Amniotic epithelial cell (primary cell): ENCODE measurements at places on chromosomes 5 and 9.

DNA sequence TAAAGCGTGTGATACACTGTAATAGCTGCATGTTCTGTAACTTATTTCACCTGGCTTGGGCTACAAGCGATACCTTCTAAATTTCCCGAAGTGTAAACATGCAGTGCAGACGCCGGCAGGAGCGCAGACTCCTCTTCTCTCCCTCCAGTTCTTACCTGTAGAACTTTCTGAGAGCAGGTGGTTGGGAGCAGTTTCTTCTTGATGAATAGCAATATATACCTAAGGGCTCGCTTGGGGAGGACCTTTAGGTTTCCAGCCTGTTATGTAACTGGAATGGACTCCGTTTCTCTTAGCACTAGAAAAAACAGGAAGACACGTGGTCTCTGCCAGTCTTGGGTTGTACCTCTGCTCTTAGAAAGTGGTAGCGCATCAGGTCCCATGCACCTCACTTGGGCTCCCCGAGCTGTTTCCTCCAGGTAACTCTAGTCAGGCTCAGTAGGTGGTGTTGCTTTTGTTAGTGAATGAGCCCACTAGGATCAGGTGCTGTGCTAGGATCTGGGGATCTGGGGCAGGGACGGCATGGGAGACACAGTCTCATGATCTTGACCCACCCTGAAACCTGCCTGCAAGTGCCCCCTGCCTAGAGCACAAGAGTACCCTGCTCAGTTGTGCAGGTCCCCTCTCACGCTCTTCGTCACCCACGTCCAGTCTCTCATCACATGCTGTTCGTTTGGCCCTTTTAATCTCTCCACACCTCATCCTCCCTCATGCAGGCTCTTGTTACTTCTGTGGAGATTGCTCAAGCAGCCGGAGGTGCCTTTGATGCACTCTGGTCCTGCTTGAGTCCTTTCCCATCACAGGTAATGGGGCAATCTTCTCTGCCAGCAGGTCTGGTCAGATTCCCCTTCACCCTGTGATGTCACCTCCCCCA, 2.8 kb downstream of the TENT4A start:
- DNase-seq: no peak

DNA sequence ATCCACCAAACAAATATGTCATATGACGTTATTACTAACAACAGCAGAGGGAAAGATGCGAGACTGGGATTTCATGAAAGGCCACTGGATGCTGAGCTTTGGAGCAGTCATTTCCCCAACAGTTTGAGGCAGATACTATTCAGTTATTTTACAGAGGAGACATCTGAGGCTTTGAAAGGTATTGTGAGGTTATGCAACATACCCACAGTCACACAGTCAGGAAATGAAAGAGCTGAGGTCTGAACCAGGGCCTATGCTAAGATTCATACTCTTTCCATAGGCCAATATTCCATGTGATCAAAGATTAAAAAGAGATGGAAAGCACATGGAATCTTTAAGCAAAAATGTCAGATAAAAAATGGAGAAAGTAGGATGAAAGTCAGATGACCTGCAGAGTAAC, 63.0 kb downstream of the LPAR1 start:
- peak; percentile 37 for DNase-seq

- DNase-seq: no peak
Observed at GRCh38 chr5:144405991-144406390, 235.3 kb downstream of the KCTD16 start.

DNA sequence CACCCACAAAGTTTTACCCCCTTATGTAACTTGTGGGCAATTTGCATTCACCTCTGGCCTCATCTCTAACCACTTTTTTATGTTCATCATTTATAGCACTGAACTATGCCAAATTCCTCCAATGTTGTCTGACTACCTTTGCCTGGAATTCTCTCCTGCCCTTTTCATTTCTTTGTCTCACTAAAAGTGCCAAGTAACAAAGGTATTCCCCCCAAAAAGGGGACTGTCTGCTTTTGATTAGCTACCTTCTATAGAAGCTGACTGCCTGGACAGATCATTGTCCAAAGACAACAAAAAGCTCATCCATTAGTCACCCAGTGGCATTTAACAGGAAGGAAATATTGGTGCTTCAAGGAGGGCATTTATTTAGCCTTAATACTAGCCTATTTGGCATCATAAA, 189.9 kb upstream of the VCAN start:
- DNase-seq: peak; percentile 6

- no peak for DNase-seq
Observed at GRCh38 chr5:118918232-118918631, 70.1 kb downstream of the DTWD2 start.

- no peak for DNase-seq
Observed at GRCh38 chr9:134935701-134936345, 18.1 kb upstream of the FCN1 start.

DNA sequence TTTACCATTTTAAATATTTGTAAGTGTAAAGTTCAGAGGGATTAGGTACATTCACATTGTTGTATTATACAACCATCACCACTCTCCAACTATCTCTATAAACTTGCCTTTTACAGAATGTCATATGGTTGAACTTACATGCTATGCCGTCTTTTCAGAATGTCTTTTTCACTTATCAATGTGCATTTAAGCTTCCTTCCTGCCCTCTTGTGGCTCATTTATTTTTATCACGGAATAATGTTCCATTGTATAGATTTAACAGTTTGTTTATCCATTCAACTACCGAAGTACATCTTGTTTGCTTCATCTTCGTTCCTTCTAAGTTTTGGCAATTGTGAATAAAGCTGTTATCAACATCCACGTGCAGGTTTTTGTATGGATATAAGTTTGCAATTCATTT, 133.3 kb upstream of the C6 start:
- no peak for DNase-seq
